ENCODE measurements at places on chromosomes 2 and 18.

DNA sequence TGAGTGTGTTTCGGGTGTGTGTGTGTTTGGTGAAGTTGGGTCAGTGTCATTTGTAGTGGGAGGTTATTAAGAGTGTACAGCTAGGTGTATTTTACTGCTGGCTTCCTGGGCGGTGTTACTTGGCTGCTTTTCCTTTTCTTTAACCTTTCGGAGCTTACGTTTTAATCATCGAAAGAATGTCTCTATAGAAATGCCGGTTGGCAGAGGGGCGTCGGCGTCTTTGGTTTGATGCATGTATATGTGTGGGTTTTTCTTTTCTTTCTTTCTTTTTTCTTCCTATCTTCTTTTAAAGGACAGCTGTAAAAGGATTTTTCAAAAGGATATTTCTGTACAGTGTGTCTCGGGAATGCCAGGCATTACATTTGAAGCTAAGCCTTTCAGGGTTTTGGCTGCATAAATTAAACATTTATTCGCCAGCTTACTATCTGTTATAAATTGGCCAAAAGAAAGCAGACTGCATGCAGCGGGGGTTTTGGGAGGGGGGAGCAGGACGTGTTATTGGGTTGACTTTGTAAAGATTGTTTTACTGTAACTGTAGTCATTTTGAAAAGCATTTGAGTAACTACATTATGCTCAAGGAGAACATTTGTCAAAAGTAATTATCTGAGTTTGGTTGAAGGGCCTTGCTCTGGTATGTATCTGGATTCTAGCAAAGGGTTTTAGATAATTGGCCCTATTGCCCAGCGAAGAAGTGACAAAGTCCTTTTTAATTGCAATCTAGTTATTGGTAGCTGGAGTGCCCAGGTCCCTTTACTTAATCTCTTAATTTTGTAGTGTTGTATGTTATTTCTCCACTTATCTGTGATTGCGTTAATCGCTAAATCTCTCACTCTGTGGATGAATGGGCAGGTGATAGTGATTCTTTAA, 1.6 kb downstream of the ASXL3 start:
- DNase-seq = no peak

GRCh38 chr2:36267194-36267593, 88.4 kb upstream of the CRIM1 start:
- no peak for DNase-seq

- no peak for DNase-seq
Measured at GRCh38 chr2:100194951-100195350, 52.6 kb upstream of the AFF3 start.

DNA sequence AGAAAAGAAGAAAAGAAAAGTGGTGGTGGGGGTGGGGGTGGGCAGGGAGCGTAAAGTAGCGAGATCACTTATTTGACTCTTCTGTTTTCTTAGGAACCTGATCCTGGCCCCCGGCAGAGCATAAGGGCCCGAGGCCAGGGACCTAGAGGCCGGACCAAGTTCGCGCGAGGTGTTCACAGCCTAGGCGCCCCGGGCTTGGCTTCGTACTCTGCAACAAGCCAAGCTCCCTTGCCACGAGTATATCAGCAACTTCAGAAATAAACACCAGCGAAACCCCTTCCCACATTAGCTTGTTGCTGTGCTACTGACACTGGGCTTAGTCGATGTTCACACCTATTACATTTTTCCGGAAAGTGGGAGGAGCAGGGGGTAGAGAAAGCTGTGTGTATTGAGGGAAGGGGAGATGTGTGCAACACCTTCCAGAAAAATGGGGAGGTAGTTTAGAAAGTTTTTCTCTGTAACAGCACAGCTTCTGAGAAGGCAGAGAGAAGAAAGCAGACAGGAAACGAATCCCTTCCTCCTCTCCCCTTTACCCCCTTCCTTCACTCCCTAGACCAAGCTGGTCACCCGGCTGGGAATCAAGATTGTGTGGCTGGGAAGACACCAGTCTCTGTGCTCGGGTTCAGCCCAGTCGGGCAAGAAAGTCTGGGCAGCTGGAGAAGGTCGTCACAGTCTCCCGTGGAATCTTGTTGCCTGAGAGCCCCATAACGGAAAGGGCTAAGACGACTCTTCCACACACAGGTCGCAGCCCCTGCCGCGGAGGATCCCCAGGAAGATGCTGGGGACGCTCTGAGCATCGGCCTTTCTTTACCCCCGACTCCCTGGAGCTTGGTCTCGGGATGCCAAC, 12.0 kb upstream of the SATB2 start:
- no peak for DNase-seq

DNA sequence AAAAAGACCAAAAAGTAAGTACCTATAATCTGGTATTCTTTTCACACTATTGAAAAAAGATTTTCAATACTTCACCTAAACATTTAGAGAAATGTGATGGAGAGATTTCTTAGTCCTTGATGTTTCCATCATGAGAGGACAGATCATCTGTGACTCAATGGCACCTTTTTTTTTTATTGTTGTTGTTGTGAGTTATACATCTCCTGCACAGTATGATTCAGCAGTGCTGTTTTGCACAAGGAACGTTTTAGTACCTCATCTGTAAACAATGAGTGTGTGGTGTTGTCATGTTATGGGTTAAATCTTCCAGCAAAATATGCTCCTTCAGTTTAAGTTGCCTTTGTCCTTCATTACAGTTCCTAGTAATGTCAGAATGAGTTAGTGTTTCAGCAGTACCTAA, 2.2 kb downstream of the KIAA1328 start:
- DNase-seq = no peak

GRCh38 chr2:199772035-199772976, 78.7 kb downstream of the FTCDNL1 start:
- DNase-seq = peak; percentile 8

- no peak for DNase-seq
Measured at GRCh38 chr2:71736986-71737385, 283.6 kb downstream of the DYSF start.

DNA sequence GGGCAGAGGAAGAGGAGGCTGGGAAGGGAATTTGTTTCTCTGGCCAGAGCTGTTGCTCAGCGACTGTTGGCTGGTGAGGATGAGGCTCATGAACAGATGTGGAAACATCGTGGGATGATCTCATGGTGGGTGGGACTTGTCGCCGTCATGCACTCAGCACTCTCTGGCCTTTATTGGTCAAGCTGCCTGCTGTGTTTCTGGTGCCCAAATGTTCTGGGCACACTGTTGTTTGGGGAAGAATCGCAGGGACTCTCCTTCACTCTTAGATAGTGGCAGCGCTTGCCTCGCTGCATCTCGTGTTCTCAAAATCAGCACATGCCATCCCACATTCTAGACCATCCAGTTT, 145.6 kb downstream of the AGAP1 start:
- DNase-seq = peak; percentile 90

DNA sequence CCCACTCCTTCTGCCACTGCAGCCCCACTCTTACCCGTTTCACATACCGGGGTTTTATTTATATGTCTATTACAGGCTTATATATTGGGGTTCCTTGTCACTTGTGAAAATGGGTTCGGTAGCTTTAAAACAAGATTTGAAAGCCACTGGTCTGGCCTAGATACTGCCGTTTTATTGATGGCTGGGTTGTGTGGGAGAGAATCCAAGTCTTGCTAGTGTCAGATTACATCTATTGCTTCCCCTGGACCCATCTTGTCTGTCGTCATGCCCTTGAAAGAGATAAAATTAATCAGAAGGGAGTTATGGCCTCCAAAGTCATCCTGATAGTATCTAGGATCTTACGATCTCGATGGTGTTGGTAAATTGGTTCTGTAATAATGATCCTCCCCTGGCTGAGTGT, 79.4 kb downstream of the EIPR1 start:
- no peak for DNase-seq

- DNase-seq = no peak
Measured at GRCh38 chr2:14231391-14231898, 401.1 kb upstream of the LRATD1 start.

DNA sequence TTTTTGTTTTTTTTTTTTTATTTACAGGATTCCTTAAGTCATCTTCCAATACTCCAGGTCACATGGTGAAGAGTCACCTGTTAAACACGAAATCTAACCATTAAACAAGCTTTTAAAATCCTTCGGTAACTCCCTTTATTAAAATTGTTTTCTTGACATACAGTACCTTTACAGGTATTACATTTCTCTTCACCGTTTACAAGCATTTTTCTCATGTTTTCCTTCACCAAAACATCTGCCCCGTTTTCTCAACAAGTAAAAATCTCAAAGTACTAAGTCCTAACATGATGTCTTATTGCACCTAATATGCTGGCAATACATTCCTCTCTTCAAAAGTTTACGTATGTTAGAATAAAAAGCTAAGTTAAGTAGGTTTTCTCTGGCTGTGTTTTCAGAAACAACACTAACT, 1.1 kb downstream of the PUM2 start:
- no peak for DNase-seq

DNA sequence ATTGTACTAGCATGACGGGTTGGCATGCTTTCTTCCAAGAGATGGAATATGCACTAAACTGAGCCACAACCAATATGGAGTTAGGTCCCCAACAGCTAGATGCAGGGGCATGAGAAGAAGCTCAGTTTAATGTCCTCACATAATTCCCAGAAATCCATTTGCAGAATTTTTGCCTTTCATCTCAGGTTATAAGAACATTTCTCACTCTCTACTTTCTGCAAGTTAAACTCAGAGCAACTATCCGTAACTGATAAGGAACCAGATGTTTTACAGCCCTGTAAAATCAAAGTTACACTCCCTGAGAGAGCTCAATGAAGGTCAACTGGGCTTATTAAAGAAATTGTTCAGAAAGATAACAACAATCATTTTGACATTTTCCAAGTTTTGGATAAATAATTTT, 30.7 kb downstream of the COPS8 start:
- DNase-seq = no peak

DNA sequence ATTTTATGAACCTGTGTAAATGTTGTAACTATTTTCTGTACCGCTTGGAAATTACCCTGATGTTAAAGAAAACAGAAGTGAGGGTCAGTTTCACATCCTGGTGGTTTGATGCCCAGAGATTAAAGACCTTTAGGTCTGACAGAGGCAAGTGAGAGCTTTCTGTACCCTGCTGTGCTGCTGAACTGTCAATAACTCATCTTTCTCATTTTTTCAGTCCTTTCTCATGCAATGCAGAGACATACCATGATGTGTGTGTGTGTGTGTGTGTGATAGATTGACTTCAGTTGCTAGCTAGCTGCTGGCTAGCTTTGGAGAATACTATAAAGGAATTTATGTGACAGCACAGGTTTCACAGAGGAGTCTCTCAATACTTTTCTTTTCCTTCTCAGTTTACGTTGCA, 2025.6 kb upstream of the LRRTM1 start:
- no peak for DNase-seq

DNA sequence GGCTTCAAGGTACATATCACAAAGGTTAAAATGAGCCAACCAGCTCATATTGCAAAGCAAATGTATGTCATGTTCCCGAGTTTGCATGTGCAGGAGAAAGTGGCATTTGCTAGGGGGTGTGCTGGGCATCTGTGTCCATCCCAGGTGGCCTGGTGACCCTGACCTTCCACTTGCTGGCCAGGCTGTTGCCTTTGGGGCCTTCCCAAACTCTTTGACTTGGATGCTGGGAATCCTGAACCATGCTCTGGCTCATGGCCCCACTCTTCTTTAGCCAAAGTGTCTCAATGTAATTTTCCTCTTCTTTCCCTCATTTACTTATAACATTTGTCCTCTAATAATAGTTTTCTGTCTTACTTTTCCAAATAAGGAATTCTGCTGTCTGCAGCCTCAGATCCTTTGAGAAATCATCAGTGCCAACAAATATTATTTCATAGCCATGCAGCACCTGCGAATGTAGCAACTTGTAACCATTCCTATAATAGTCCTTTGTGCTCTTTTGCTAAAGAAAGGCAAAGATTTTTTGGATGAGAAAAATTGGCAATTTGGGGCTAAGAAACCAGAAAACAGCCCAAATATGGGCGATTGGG, 64.2 kb downstream of the MTCL1 start:
- DNase-seq = no peak

DNA sequence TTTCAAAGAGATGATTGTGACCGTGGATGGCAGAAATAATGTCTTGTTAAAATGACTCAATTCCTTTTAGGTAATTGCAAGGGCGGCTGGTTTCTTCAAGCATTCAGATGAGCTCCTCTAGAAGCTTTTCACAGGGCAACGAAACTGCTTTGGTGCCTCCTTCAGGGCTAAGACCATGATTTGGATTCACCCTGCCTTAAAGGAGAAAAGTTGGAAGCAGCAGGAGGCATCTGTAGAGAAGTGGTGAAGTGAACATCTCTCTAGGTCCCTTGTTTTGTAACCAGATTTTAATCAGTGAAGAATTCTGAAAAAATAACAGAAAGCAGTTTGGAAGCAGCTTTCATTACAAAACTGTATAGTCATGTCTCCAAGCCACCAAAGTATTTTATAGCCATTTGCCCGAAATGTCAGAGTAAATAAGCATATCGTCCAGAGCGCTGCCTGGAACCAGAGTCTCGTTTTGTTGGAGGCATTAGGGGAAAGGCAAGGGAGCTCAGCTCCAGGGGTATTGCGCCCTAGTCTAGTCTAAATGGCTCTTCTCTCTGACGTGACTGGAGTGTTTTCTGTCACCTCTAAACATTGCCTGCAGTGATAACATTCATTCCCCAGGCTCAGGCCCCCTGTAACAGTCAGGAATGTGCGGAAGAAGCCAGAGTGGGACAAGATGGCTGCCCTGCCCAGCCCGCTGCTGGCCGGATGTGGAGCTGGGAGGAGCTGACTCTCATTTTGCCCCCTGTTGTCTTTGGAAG, 57.8 kb upstream of the ITGB6 start:
- no peak for DNase-seq

DNA sequence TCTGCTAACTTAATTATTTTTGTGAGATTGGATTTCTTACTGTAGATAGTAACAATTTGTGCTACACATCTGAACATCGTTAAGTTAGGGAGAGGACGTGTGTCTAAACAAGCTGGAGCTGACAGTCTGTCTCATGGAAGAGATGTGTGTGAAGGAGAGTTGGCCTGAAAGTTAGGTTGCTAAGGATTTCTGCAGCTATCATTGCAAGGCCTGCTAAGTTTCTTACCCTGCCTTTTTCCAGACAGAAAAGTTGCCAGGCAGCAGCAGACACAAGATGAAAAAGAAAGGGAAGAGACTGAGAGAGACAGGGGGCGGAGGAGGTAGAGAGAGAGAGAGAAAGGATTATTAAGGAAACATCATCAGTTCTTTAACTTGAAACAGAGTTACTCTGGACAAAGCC, 4.1 kb upstream of the LRP1B start:
- no peak for DNase-seq

GRCh38 chr2:190740449-190740848, 91.6 kb downstream of the NAB1 start:
- DNase-seq = no peak

DNA sequence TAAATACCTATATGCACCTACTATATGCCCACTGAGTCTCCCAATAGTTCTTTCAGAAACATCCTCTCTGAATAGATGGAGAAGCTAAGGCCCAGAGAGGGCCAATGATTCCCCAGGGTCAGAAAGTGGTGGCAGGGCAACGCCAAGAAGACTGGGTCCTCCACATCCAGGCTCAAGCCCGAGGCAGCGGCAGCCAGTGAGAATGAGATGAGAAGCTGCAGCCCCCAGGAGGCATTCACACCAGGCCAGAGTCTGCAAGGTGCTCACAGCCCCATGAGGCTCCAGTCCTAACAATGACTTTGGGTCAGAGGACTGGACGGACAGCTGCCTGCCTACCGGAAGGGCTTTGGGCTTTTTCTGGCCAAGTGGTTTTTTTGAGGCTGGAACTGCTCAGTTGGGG, 3.5 kb downstream of the TEX261 start:
- DNase-seq = no peak

Data from Daoy (cell line).